ENCODE measurements at places on chromosomes 2 and 18.

- DNase-seq: no peak
These were observed 48.1 kb downstream of the PDE1A start for GRCh38 chr2:182378759-182379158.

DNA sequence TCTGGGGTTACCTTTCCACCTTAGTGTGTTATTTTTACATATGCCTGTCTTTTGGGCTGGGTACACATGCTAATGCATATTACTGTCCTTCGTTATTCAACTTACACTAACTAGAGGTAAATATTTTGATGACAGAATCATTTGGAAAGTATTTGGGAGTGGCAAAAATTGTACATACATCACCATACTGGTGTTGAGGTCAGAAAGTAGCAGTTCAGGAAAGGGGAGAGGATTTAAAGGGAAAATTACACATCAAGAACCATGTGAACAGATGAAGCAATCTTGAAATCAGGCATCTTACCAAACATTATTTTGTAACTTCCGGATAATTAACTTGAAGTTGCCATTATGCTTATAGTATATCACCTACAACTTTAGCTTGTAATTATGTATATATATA, 379.7 kb downstream of the RND3 start:
- no peak for DNase-seq

DNA sequence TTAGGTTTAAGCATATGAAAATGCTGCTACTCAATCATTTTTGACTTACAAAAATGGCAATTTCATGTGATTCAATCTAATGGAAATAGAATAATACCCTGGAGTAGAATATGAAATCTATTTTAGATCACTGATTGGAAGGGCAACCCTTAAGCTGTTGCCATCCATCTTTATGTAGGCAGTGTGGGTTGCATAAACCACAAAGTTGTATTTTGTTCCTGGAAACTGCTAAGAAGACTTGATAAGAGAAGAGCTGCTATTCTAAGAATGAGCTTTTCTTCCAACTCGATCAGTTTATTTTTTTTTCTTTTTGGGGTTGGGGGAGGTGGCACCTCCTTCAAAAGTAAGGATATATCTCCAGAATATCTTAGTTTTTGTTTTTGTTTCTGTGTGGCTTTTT, 60.2 kb downstream of the CAVIN2 start:
- DNase-seq: no peak

DNA sequence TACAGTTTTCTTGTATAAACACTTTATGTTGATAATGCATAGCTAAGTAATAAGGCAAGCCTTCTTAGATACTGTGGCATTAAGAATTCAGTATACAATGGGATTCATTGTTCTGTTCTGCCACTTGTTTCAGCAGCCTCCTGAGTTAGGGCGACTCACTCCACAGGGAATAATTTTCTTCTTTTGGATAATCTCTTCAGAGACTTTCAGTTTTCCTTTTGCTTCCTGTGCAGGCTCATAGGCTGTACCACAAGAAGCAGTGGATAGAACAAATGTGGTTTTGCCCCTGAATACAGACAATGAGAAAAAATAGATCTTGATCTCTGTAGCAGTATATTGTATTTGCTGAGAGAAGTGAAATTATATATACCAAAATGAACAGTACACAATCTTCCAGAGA, 298.0 kb downstream of the ZNF407 start:
- no peak for DNase-seq

- no peak for DNase-seq
These were observed 1995.5 kb upstream of the CELF4 start for GRCh38 chr18:39561126-39561525.
